ENCODE measurements at places on chromosomes 11 and 22.

- DNase-seq = no peak
These were observed 12.9 kb upstream of the MRGPRE start for GRCh38 chr11:3245071-3245470.

- no peak for DNase-seq
These were observed 20.9 kb upstream of the ARHGAP8 start for GRCh38 chr22:44731357-44731970.

- DNase-seq = no peak
These were observed 3.9 kb downstream of the IFITM10 start for GRCh38 chr11:1746511-1746931.

DNA sequence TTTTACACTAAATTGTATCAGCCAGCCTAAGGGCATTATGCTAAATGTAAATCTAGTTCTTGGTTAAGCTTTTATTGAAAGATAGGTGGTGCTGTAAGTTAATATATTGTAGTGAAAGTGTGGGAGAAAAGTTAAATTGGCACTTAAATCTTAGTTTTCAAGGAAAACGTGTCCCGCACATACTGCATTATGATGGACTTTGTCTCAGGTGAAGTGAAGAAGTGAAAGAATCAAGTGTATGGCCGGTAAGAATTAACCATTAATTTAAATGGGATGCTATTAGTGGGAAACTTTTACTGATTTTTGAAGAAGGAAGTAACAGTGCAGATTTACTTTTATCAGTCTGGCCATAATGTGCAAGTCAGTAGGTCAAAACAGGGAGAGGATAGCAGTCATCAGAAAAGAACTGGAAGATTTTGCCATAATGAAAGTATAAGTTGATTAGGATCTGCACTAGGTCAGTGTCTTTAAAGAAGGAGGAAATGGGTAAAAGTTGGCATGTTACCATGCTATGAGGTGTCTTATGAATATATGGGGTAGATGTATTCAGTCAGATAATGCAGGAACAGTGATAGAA, 81.6 kb downstream of the PDHX start:
- DNase-seq = no peak

DNA sequence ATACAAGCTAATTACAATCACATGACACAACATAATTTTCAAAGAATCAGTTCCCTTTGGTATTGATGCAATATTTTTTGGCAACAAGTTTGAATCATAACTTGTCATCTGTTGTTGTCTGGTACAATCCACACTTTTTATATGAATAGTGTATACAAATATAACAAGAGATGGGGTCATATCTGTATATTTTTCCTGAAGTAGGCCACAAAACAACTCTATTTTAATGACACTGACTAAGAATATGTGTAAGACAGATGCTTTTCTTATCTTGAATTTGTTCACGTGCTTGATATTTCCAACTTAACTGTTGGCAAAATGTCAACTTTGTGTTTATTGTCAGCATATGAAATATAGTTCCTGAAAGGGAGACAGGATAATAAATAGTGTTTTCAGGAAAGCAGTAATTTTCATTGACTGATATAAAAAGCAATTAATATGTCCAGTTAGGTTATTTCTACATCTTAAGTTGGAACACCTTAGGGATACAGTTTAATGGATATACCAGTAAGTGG, 27.9 kb downstream of the NOX4 start:
- DNase-seq = no peak

- no peak for DNase-seq
These were observed 91.3 kb upstream of the TP53AIP1 start for GRCh38 chr11:129034001-129034400.

DNA sequence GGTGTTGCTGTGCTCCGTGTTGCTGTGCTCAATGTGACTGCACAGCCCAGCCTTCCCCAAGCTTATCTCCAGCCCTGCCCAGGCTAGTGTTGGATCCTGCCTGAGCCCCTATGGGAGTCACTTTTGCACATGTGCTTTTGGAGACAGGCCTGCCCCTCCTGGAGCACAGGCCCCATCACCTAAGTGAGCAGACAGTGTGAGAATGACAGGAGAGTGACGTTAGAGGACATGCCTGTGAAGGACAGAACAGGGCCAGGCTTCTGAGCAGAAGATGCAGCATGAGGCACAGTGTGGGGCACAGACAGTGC, 36.6 kb upstream of the SUSD2 start:
- no peak for DNase-seq

DNA sequence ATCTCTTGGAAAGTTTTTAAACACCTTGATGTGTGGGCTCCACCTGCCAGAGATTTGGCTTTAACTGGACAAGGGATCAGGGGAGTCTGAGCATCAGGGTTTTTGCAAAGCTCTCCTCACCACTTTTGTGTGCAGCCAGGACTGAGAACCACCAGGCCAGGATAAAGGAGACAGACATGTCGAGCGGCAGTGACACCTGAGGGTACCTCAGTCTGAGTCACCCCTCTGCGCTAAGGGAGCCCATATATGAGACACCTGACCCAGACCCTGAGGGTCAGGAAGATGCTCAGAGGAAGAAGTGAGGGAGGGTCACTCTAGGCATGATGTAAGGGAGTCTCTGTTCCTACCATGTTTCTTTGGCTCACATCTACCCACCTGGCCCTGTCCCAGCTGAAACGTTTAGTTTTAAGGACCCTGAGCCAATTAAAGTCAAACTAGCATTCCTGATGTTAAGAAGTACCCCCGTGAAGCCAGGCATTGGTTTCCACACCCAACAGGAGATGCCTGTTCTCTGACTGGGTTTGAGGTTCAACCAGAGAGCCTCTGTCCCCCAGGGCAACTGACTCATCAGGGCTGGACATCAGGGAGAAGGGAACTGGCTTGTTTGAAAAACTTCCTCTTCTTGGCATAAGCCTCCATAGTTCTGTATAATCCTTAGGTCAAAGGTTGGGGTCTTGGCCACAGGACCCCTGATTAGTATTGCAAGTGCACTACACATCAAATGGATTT, 72.4 kb upstream of the BIRC3 start:
- peak; percentile 73 for DNase-seq

DNA sequence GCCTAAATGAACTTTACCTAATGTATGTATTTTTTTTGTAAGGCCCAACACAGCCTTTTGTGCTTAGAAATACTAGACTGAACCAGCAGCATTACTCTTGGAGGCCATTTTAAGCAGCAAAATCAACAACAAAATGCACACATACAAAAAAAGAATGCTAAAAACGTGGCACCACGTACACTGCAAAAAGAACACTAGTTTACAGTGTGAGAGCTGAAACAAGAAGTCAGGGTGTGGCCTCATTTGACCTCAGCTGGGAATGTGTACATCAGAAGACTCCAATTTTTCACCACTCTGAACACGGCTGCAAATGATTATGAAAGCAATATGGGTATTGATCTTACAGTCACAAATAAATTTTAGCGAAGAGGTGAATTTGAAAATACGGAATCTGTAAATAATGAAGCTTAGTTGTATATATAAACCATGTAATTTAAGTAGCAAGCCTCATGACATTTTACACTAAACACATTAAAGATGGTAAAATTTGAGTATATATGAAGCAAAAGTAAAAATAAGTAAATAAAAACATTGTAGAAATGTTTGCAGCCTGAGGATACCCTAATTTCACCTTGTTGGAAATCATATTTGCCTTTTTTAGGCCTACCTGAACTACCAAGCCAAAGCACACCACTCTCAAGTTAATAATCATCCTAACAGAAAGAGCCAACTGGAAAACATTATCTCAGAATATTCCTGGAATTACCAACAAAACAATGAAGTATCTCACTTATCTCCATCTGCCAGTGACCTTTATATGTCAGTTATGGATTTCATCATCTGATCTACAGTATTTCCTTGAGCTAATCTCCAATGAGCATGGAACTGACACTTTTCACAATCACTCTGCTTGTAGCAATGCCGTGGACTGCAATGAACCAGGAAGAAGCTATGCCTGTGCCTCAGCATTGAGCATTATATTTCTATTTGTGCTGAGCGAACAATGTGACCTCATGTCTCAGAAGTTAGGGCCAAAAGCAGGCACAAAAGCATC, 319.5 kb upstream of the FAT3 start:
- no peak for DNase-seq

GRCh38 chr11:69684651-69685050, 9.5 kb upstream of the LTO1 start:
- no peak for DNase-seq

DNA sequence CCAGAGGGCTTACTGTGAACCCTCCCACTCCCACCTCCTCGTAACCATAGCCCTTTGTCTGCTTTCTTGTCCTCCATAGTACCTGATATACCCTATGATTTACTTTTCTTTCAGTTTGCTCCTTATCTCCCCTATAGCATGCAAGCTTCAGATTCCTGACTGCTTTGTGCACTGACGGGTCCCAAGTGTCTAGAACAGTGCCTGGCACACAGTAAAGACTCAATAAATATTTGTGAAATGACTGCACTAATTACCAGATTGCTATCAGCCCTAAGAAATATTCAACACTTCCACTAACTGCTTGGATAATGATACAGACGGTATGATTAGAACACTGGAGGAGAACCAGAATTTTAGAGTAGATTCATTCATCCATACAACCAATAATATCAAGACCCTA, 33.0 kb downstream of the ISX start:
- no peak for DNase-seq

DNA sequence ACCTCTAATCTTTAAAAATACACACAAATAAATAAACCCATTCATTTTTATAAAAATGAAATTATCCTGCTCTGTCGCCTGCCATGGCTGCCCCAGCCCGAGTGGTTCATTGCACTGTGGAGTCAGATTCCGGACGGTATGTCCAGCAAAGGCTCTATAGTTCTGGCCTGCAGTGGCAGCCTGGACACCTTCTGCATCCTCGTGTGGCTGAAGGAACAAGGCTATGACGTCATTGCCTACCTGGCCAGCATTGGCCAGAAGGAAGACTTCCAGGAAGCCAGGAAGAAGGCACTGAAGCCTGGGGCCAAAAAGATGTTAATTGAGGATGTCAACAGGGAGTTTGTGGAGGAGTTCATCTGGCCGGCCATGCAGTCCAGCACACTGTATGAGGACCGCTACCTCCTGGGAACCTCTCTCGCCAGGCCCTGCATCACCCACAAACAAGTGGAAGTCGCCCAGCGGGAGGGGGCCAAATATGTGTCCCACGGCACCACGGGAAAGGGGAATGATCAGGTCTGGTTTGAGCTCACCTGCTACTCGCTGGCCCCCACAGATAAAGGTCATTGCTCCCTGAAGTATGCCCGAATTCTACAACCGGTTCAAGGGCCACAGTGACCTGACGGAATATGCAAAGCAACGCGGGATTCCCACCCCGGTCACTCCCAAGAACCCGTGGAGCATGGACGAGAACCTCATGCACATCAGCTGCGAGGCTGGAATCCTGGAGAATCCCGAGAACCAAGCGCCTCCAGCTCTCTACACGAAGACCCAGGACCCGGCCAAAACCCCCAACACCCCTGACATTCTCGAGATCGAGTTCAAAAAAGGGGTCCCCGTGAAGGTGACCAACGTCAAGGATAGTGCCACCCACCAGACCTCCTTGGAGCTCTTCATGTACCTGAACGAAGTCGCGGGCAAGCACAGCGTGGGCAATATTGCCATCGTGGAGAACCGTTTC, 158.2 kb upstream of the GUCY1A2 start:
- no peak for DNase-seq

GRCh38 chr11:82523141-82523540, 210.5 kb downstream of the FAM181B start:
- DNase-seq = no peak

DNA sequence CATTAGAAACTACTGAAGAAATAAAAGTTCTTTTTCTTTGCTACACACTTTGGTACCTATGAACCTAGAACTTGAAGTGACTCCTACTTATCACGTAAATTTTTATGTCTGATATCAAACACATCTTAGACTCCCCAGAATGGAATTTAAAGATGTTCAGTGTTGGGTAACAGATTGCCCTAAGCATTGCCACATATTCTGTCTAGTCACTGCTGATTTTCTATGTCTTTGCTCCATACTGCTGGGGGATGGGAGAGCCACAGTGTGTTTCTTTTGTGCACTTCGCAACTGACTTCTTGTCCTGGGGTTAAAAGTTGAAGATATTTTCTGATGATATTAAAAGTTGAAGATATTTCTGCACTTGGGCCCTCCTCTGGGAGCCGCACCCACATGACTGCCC, 19.4 kb upstream of the MYO18B start:
- no peak for DNase-seq

DNA sequence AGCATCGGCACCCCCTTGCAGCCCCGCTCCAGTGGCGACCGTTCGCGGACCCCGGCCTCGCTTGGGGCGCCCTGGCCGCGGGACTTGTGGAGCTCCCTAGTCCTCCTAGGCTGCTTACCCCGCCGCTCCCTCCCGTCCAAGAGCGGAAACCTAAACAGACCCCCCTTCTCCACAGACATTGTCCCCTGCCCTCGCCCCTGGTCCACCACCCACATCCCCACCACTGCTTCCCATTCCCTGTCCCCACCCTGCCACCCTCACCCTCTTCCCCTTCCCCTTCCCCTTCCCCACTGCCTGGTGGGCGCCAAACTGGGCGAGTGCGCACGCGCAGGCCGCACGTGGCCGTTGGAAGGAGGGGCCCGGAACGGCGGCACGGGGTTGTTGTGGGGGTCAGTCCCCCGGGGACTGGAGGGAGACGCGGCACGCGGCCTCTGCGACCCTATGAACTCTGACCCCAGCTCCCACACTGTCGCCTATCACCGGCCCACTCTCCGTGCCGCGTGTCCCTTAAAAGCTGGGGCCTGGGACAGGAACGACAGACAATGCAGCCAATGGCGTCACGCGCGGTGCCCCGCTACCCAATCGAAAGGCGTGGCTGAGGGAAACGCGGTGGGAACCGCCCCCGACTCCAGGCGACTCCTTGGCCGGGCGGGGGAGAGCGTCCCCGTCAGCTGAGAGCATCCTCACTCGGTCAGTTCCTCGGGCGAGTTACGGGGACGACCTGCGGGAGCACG, at the start of gene SNX32:
Gene SNX32, plus strand, starts transcription at position 667 of the 734 bp plus-strand sequence. CDS start 103 bp downstream, outside the sequence.
- DNase-seq = peak; percentile 81

- no peak for DNase-seq
These were observed 3.7 kb upstream of the HDHD5 start for GRCh38 chr22:17162731-17163130.

- no peak for DNase-seq
These were observed 51.4 kb upstream of the ADORA2A start for GRCh38 chr22:24376002-24376401.

GRCh38 chr11:76734456-76735420, 48.4 kb upstream of the TSKU start:
- no peak for DNase-seq

DNA sequence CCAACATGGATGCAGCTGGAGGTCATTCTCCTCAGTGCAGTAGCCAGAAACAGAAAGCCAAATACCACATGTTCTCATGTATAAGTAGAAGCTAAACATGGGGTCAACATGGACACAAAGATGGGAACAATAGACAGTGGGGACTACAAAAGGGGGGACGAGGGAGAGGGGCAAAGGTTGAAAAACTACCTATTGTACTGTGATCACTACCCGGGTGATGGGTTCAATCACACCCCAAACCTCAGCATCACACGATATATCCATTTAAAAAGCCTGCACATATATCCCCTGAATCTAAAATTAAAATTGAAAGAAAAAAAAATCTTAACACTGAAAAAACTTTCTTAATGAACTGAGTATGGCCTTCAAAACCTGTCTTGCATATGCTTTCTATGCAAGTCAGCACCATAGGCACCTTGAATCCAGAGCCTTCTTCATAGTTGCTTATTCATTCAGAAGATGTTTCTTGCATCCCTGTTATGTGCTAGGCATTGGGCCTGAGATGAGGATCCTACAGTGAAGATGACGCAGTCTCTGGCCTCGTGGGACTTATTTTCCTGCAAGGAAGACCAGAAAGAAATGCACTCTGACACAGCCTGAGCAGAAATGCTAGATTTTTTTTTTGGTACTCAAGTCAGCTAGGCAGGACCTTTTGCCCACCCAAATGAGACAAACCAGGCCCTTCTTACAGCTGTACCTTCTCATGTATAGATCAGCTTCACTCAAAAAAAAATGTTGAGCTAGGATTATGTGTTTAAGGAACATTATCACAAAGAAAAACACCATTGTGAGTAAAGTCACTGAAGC, 21.0 kb downstream of the NNMT start:
- DNase-seq = no peak
